ENCODE measurements at places on chromosomes 1 and 21. TPM values are rescaled to one million over a fixed set of nuclear protein-coding genes. Genes with fewer than 3 reads are reported as not detected.

DNA sequence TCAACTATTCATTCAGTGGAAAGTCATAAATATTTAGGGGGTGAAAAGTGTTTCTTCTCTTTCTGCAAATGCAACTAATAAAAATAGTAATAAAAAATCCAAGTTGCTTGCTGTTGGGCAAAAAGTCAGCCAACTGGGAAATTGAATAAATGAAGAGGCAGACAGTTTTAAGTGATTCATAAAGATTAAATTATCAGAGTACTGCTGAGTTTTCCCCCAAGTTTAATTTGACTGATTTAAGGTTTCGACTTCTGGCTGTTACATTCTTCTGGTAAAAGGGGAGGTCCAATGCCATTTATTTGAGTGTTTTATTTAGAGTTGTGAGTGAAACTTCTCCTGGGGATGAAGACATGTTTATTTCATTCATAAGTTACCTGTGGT is 125.5 kb downstream of the NTPCR start:
- no peaks in the 10 kb centered on the region for H3K36me3 ChIP-seq
- H3K4me3 ChIP-seq: no peak overlapping the region
- peaks cover 21% of the 10 kb centered on the region for H3K4me1 ChIP-seq
- H3K27ac ChIP-seq: no peak overlapping the region

Gene CDC14A
- total RNA-seq: 2.9 TPM

Gene CELA3A
- not detected for total RNA-seq

Gene CDCP2
- not detected for total RNA-seq

Gene KISS1
- 5.3 TPM for total RNA-seq

- no peak for DNase-seq
- H3K4me3 ChIP-seq: no peak overlapping the region
- peaks cover 10% of the 10 kb centered on the region for H3K36me3 ChIP-seq
- H3K27me3 ChIP-seq: peaks cover 7% of the 10 kb centered on the region
Observed at GRCh38 chr1:110240476-110241210, 30.5 kb downstream of the KCNC4 start.

Measured in HFFc6 (cell line).